ENCODE measurements at places on chromosomes 4 and X. TPM values are rescaled to one million over a fixed set of nuclear protein-coding genes. Genes with fewer than 3 reads are reported as not detected.

The ACTRT1 gene
- polyA plus RNA-seq = not detected

The ARMCX2 gene
- 87.7 TPM for polyA plus RNA-seq

The CYTL1 gene
- polyA plus RNA-seq = 8.9 TPM

The HSD17B13 gene
- 0.71 TPM for polyA plus RNA-seq

The FAM199X gene
- polyA plus RNA-seq = 45.8 TPM

Data from left kidney (tissue), 8 donors.